ENCODE measurements at places on chromosomes 2 and 18.

GRCh38 chr18:9746958-9747357 is 38.9 kb downstream of the RAB31 start:
- no peak for DNase-seq

DNA sequence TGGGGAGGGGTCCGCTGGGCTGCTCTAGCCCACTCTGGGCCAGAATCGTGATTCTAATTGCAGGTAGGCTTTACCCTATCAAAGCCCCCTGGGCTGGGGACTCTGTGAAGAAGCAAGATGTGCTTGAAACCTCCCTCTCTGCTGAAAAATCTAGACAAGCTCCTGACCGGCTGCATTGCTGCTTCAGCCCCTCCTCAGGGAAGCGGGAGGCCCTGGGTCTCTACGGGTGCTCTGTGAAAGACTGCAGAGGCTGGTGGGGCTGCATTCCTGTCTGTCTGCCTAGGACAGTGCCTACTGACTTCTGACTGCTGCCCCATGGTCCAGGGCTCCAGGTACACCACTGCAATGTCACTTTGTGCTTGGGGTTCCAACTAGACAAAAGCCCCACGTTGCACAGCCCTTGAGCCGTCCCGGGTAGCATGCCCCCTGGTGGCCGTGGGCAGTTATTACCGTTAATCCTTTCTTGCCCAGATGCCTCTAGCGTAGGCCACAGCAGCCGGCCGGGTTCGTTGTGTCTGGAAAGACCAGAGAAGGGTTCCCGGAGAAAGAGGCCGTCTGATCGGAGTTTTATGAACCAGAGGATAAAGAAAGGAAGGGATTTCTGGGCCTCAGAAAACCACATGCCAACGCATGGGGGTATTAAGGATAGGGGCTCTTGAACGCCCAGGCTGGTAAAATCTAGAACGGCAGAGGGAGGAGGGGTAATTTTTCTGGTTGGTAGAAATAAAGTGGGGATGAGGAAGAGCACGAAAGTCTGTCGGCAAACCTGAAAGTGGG is 15.9 kb upstream of the C1QL2 start:
- peak; percentile 33 for DNase-seq

GRCh38 chr2:196278491-196278911 is 107.1 kb upstream of the STK17B start:
- DNase-seq: no peak

- DNase-seq: no peak
Observed at GRCh38 chr2:140344838-140345237, 1564.6 kb upstream of the NXPH2 start.

GRCh38 chr2:9539531-9539930 is 16.1 kb downstream of the ADAM17 start:
- no peak for DNase-seq

GRCh38 chr2:221590861-221591365 is 18.8 kb upstream of the EPHA4 start:
- DNase-seq: no peak

GRCh38 chr2:34241905-34242762 is 643.0 kb upstream of the FAM98A start:
- DNase-seq: no peak

GRCh38 chr18:51134721-51135120 is 62.8 kb downstream of the MEX3C start:
- no peak for DNase-seq

DNA sequence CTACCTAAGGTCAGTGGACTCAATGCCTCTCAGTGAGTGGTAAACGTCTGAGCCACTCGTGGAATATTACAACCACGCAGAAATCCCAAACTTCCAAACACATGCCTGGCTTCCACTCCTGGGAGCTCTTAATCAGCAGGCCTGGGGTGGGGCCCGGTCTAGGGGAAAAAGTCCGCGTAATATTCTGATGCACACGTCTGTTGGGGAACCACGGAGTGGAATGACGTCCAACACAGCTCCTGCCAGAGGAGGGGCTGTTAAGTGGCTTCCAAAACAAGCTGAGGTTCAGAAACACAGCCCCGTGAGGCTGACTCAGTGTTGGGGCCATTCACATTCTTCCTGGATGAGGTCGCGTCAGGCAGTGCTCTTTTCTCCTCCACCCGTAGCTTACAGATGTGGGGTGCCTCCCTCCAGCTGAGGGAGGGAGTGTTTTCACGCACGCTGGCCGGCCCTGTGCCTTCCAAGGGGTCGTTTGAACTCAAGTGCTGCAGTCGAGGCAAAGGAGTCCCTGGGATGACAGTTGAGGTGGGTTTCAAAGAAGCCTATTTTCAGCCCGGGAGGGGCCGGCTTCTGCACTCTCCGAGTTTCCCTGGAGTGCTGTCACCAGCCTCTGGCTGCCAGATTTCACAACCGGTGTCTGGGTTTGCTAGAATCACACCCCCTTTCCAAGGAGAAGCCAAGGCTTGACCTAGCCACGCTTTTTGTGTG is 73.1 kb downstream of the ACKR3 start:
- no peak for DNase-seq

- peak; percentile 56 for DNase-seq
Observed at GRCh38 chr18:70683263-70683662, 394.4 kb downstream of the SOCS6 start.

DNA sequence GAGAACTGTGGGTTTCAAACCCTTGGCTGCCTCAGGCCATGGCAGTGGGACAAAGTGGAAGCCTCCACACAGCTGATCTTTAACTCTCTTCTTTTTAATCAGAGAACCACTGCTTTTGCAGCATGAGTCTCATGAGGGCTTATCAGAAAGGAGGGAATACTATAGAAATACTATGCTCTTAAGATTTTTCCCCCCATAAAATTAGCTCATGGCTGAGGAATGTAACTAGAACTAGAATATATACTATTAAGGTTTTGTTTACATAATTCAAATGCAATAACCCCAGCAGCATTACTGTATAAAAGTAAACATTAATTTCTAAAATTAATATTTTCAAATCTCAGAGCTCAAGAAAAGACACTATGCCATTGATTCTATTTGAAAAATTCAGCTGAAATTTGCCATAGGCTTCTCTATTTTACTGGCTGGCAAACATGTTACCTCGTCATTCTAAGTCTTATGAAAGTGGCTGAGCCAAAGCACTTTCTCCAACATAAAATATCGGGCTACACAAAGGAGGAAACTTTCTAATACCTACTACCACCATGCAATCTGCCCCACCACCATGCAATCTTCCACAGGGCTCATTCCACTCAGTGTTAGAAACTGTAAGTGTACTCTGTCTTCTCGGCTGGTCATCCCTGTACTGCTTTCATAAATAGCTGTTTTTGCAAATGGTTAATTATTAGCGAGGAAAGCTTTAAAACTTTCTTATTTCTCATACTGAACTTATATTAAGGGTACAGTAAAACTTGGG is 42.5 kb downstream of the WDR35 start:
- no peak for DNase-seq

DNA sequence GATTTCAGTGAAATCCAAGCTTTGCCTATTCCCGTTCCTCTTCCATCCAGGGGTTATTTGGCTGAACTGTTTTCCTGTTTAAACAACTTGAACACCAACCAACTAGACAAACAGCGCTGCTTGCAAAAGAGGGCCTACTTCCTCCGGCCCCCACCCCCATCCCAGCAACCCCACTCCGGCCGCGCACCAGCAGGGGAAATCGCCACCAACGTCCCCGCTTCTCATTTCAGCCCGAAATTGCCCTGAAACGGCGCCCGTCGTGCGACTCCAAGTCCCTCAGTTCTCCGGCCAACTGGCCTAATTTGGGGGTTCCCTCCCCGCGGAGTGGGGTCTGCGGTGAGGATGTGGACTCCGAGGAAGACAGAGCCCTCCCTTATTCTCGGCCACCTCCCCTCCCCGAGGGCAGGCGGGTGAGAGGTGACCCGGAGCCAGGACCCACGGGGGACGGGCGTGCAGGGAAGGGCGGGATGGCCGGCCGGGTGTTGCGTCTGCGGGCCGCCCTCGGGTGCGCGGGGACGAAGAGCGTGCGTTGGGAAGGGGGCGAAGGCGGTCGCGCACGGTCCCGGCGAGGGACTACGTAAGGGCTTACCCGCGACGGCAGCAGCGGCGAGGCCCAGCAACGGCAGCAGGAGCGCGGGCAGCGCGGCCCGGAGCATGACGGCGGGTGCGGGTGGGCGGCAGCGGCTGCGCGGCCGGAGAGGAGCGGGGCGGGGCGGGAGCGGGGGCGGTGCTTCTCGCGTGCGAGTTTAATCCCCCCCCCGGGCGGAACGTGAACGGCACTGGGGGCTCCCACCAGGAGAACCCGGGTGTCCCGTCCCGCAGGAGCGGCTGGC is at the start of gene CD302:
CD302 (minus strand) TSS at position 666 of the 833 bp plus-strand sequence; CDS start at position 656, 10 bp downstream.
- DNase-seq: peak; percentile 23

- no peak for DNase-seq
Observed at GRCh38 chr18:79796016-79796415, 1.7 kb upstream of the KCNG2 start.

- DNase-seq: peak; percentile 35
Observed at GRCh38 chr18:48767090-48767690, 183.6 kb downstream of the SMAD7 start.

DNA sequence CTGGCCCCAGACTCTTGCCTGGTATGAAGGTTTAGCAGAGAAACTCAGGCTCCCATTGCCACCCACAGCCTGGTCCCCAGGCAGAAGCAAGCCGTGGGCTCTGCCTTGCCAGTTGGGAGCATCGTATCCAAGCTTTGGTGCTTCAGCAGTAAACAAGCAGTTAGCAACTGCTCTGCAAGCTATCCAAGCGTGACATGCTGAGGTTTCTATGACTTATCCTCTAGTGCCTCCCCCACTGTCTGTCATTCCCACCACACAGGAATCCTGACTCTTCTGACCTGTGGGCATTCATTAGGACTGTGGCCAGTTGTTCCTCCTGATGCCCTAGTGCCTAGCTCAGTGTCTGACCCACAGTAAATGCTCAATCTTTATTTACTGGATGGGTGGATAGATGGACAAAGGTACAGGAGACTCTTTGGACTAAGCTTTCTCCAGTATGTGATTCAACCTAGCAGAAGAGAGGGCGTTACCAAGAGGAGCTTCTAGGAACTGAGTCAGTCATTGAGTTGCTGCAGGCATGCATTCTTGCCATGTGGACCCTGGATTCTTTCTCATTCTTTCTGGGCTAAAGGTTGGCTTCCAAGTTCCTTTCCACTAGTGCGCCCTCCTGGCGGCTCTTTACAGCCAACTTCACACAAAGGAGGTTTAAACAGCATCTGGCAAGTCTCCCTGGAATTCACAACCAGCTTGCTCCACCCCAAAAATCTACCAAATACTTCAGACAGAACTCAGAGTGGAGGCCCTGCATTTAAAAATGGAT is 40.6 kb upstream of the MRPL19 start:
- DNase-seq: no peak

- DNase-seq: no peak
Observed at GRCh38 chr2:102832789-102833188, 71.0 kb downstream of the TMEM182 start.

- no peak for DNase-seq
Observed at GRCh38 chr2:51628917-51629316, 597.0 kb upstream of the NRXN1 start.

- DNase-seq: peak; percentile 37
Observed at GRCh38 chr2:238240757-238241711, 1.2 kb upstream of the HES6 start.

GRCh38 chr2:102236132-102236531 is 49.3 kb downstream of the IL1RL2 start:
- DNase-seq: no peak

DNA sequence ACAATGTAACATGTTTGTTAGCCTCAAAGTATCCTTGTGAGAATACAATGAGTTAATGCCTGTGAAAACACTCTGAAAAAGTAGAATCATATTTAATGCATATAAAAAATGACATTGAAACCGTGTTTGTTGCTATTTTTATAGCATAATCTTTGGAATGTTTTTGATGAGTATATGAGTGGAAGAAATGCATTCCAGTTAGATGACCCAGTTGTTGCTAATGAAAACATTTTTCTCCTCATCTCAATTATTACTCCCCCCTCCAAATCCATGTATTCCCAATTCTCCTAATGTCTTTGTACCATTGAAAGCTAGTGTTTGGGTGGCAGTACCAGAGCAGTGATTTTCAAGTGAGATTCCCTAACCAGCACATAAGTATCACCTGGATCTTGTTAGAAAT is 67.1 kb upstream of the DSEL start:
- DNase-seq: no peak

- no peak for DNase-seq
Observed at GRCh38 chr2:132636346-132636745, 33.7 kb downstream of the LYPD1 start.

DNA sequence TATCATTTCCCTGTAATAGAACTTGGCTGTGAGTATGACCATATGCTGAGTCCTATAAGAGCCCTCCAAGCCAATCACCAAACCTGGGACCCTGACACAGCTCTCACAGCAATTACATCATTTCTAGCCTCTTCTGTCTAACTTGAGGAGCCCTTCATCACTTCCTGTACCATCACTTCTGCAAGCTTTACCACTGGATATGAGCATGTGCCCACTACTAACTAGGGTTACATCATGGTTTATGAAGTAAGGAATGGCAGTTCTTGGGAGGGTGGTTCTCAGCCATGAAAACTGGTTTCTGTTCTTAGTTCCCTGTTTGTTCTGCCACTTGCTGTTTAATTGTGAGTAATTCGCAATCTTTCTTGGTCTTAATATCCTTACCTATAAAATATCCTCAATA is 31.0 kb upstream of the EPB41L3 start:
- DNase-seq: no peak

DNA sequence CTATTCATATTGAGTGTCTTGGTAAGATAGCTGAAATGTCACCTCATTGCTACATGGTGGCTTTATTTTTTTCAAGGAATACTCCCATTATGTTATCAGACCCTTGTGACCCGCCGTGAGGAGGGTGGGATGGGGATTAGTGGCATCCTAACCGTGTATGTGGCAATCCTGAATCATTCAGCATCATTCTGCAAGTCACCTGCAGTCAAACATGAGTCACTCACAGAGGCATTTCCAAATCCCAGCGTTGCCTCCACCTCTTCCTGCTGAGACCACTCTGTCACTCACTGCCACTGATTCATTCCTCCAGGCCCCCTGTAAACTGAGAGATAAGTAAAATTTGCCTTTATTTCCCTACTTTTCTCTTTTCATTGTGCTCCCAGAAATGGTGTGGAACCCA is 307.4 kb upstream of the KLHL29 start:
- no peak for DNase-seq

GRCh38 chr18:8106603-8107002 is 502.6 kb upstream of the RAB12 start:
- DNase-seq: no peak

GRCh38 chr18:55998071-55998522 is 410.1 kb upstream of the TCF4 start:
- no peak for DNase-seq

- DNase-seq: no peak
Observed at GRCh38 chr2:73972846-73973245, 11.9 kb upstream of the TET3 start.

Data from CD4-positive, alpha-beta T cell treated with Interferon alpha-2 for 1 hour (primary cell).